NCI-H1092 (cell line): ENCODE measurements at places on chromosomes 7 and 10.

- DNase-seq = peak; percentile 46
Measured at GRCh38 chr7:87058744-87059524, 520 bp downstream of the ELAPOR2 start.

DNA sequence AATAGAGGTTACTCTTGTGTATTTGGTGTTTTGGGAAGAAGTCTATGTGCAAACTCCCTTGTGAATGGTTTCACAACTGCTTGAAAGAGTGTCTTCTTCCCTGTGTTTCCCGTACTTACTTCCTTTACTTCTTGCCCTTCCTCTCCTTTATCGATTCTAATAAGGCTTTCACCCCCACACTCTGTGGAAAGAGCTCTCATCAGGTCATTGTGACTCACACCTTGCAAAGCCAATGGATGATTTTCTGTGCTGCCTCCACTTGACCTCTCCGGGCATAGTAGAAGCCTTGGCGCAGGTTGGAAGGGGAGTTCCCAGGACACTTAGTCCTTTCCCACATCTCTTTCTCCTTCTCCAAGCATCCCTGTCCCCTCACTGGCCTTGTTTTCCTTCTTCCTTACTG lies 6.2 kb upstream of the TSPAN15 start:
- DNase-seq = no peak

DNA sequence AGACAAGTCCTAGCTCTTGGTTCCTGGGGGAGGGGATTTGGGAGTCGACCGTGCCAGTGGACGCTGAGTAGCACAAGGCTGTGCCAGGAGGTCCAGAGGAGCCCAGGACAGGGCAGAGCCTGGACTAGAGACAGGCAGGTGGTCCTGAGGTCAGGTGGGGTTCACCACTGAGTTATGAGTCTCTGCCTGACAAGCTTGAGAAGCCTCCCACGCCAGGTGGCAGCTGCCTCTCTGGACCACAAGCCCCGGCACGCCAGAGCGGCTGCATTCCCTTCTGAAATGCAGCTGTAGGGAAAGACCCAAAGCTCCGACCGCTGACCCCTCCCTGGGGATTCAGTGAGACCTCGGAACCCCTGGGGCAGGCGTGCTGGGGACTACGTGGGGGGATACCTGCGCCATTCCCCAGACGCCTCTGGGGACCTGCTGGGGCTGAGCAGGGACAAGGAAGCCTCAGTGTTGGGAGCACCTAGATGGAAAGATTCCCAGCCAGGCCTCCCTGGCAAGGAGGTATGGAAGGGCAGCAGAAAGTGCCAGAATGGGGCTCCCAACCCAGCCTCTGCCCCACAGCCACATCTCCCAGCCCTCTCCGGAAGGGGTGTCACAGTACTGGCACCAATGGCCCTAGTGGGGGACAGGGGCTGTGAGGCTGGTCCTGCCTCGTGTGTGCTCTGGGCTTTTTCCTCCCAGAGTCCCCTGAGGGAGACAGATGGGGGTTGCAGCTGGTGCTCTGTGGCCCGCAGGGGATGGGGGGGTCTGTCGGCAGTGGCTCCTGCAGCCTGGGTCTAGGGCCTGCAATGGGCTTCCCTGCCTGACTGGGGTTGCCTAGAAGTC lies 29.0 kb downstream of the PDGFA start:
- DNase-seq = no peak

GRCh38 chr10:52659085-52659484 lies 113.5 kb downstream of the MBL2 start:
- DNase-seq = no peak

- no peak for DNase-seq
Measured at GRCh38 chr7:2932402-2933251, 88.5 kb upstream of the GNA12 start.

GRCh38 chr7:76409537-76409936 lies at the start of gene SSC4D:
Gene SSC4D, minus strand, starts transcription at chr7:76409697. Its CDS starts 5,258 bp downstream, at chr7:76404439.
- no peak for DNase-seq

DNA sequence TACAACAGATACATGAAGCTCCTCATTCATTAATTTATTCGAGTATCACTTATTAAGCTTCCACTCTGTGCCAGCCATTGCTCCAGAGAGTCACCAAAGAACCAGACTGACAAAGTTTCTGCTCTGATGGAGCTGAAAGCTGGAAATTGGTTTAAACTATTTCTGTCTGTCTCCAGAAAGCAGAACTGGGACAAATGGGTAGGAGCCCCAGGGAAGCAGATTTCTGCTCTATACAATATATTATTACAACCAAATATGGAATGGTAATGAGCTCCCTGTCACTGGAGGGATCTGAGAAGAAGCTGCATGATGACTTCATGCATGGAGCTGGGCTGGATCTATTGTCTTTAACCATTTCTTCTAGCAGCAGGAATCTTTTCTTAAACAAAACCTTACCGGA lies 165.4 kb upstream of the ADO start:
- DNase-seq = no peak

- no peak for DNase-seq
Measured at GRCh38 chr7:47479821-47480575, 101.9 kb downstream of the TNS3 start.

- DNase-seq = no peak
Measured at GRCh38 chr10:12221323-12222298, 25.6 kb downstream of the CDC123 start.

DNA sequence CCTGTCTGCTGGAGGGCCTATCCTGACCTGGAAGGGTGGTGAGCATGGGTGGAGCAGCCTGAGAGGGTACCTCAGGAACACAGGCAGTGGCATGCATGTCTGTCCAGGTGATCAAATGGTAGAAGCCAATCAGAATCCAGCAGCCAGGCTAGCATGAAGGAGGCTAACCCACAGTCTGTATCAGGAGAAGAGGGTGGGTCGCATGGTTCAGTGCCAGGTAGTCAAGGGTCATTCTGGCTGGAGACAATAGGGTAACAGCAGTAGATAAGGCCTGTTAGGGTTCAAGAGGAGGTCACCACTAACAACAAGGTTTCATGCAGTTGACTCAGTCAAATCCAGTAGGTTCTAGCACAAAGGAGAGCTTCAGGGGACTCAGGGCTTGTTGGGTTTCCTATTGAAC lies 10.4 kb downstream of the ALDH18A1 start:
- no peak for DNase-seq

DNA sequence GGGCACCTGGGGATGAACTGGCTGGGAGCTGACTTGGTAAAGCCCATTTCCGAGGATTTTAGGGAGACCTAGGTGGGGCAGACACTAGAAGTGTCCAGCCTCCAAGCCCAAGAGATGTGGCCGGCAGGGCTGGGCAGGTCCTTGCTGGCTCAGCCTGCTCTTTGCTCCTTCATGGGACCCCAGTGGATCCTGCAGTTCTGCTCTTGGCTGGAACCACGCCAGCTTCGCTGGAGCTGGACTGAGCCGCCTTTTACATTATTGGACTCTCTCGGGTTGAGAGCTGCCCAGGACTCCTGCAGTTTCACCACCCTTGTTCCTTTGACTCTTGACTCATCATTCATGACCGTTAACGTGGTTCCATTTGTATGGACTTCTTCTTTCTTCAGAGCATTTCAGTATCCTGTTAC lies 5.7 kb downstream of the PPIF start:
- no peak for DNase-seq

DNA sequence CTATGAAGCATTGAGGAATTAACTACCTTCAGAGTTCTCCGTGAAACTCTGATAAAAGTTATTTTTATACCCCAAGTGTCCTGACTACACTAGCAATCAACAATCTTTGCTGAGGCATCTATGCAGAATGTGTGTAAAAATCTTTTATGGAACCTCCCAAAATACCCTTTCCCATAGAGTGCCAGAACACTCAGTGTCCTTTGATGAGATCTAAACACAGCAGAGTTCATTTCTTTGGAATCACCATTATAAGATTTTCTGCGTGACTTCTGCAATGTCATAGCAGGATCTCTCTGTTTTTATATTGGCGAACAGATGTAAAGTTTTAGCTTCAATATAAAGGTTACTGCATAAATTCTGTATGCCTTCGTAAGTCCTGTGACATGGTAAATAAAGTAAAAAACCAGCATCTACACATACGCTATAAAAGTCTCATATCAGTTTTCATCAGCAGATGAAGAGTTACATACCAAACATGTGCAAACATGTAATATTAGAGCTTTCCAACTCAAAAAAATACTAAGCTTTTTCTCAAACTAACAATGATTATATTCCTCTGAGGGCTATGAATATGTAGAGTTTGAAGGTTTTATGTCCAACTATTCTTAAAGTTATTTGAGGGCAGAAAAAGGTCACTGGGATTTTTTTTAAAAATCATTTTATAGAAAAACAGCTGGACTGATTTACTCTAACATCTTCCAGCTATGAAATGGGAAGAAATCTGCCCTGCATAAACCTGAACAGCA lies 67.2 kb downstream of the SKIDA1 start:
- DNase-seq = no peak

GRCh38 chr10:85464336-85464735 lies 902.3 kb downstream of the GRID1 start:
- no peak for DNase-seq

GRCh38 chr10:46216836-46217751 lies 69.7 kb upstream of the ANTXRL start:
- no peak for DNase-seq

- peak; percentile 57 for DNase-seq
Measured at GRCh38 chr7:151992375-151992774, 33.1 kb upstream of the GALNT11 start.

- DNase-seq = no peak
Measured at GRCh38 chr10:43287056-43288007, 20.5 kb upstream of the RASGEF1A start.

- DNase-seq = peak; percentile 85
Measured at GRCh38 chr7:95549818-95550529, 46.3 kb downstream of the PDK4 start.

DNA sequence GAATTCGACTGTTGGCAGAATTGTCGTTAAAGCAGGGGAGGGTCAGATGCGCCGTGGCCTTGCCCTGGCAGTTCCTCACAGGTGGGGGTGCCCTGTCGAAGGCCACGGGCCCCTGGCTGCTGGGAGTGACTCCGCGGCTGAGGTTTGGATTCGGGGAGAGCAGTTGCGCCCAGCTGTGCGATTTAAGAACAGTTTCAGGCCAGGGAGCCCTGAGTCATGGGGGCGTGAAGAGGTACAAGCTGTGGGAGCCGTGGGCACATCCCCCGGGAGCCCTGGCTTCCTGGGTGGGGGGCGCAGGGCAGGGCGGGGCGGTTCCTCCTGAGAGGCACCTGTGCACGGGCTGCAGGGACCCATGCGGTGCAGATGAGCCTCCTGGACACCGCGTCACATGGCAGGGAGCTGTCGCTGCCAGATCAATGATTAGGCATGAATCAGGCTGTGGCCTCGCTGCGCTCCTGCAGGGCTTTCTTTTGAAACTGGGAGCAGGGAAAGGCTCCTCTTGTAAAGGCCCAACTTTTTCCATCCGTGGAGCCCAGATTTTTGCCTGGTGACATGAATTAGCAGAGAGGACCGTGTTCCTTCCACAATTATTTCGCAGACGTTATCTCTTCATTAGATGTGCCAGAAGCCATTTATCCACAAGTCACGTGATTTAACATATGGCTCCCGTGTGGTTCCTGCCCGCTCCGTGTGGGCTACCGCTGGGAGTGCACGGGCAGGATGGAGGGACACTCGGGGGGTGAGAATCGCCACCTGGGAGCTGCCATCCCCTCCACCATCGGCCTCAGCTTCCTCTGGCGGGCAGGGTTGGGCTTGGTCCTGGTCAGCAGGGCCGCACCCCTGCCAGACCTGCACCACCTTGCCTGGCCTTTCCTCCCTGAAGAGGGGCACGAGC lies 918 bp downstream of the PWWP2B start:
- no peak for DNase-seq

DNA sequence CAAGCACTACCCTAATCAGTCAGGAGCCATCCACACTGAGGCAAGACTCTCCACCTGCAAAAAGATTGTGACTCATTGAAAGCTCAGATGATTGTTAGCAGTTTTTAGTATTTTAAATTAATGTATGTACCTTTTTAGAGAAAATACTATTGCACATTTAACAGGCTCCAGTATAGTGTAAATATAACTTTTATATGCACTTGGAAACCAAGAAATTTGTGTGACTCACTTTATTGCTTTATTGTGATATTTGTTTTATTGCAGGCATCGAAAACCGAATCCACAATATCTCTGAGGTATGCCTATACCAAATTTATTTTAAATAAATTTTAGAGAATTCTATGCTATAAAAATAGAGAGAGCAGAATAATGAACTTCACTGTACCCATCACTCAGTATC lies 122.0 kb downstream of the TEX36 start:
- DNase-seq = no peak

DNA sequence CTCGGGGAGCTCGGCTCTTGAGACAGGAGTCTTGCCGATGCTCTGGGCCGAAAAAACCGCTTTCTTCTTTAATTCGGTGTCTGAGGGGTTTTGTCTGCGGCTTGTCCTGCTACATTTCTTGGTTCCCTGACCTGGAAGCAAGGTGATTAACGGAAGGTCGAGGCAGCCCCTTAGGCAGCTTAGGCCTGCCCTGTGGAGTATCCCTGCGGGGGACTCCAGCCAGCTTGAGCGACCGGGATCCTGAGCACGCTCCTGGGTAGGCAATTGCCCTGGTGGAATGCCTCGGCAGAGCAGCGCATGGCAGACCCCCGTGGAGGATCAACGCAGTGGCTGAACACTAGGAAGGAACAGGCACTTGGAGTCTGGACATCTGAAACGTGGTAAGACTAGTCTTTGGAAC lies 30.5 kb upstream of the GHITM start:
- no peak for DNase-seq

DNA sequence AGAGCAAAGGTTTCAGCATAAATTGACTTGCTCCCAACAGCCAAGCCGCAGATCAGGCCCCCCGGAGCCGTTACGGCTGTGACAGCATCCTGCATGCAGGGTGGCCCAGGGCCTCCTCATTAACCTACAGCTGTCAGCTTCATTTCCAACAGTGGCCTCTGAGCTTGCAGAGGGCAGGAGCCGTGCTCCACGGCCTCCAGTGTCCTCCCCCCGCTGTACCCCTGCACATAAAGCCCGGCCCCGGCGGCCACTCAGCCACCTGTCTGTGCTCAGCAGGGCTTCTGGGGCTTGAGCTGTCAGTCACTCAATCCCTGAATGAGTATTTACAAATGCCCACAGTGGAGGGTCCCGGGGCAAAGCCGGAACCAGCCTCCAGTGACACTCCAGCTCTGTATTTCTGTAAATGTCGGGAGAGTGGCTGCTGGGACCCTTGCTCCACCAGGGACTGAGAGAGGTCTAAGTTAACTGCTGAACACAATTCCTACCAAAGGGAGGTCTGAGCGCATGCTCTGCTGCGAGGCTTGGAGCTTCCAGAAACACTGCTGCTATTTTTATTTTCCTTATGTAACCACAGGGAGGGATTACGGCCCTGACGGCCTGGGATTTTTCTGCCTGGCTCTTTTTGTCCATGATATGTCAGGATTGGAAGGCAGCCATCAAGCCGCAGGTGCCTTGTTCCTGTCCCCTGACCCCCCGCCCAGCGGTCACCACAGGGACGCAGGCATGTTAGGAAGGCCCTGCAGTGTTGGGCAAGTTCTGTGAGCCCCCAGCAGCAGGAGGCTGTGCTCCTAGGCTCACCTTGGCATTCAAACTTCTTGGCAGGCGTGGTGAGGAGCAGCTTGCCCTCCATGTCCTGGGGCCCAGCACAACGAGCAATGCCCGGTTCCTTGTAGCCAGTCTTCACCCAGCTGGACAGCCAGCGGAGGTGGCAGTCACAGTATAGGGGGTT lies 165.0 kb downstream of the SLIT1 start:
- DNase-seq = no peak

- no peak for DNase-seq
Measured at GRCh38 chr10:4546500-4546899, 279.5 kb upstream of the AKR1E2 start.

GRCh38 chr10:104016661-104017060 lies 49.7 kb downstream of the SLK start:
- DNase-seq = no peak

GRCh38 chr10:115971921-115972320 lies 301.1 kb downstream of the GFRA1 start:
- no peak for DNase-seq

GRCh38 chr7:128986609-128987008 lies 48.9 kb downstream of the IRF5 start:
- DNase-seq = no peak
